ENCODE measurements at places on chromosomes 11 and 22.

DNA sequence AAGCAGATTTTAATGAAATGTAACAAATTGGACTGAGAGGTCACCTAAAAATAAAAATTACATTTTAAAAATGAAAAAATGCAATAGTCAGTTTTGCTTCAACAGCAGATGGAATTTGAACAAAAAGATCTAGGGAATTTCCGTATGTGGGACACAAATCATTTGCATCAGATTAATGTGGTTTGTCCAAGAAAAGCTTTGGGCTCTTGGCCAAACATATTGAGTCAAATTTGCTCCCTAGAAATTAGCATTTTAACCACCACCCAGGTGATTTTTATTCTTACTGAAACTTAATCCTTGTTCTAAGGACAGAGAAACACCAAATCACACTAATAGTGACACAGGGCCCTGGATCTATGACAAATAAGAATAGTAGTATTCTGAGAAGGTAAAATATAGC lies 1477.8 kb downstream of the FAM181B start:
- no peak for DNase-seq

DNA sequence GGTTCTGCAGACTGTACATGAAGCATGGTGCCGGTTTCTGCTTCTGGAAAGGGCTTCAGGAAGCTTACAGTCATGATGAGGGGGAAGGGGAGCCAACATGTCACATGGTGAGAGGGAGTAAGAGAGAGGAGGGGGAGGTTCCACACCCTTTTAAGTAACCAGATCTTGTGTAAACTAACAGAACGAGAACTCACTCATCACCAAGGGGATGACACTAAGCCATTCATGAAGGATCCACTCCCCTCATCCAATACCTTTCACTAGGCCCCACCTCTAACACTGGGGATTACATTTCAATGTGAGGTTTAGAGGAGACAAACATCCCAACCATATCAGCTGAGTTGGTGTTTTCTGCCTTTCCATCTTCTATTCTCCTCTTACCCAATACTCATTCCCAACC lies 83.5 kb downstream of the BDNF start:
- DNase-seq = no peak

- no peak for DNase-seq
These were observed 208.8 kb downstream of the TBC1D22A start for GRCh38 chr22:46971099-46971763.

DNA sequence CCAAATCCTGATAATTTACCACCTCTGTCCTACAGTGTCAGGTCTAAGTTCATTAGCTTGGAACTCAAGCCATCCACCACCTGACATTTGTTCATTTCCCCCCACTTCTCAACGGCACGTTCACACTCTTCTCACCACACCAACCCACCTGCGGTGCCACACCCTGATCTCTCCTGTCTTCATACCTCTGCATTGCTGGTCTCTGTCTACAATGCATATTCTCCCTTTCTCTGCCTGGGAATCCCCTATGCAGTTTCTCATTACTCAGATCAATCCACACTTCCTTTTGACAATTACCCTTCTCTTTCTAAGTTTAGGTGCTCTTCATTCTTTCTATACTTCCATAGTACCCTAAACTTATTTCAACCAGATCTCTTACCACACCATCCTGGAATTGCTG lies 20.4 kb upstream of the EMSY start:
- no peak for DNase-seq

GRCh38 chr11:132284048-132284447 lies 913.6 kb downstream of the NTM start:
- no peak for DNase-seq
